ENCODE measurements at places on chromosomes 3 and 15.

- H3K36me3 ChIP-seq = no peaks in the 10 kb centered on the region
- no peaks in the 10 kb centered on the region for H3K27me3 ChIP-seq
- no peaks in the 10 kb centered on the region for H3K4me1 ChIP-seq
- H3K4me3 ChIP-seq = no peak overlapping the region
- DNase-seq = no peak
These were observed 214.9 kb upstream of the WNT5A start for GRCh38 chr3:55701997-55702396.

GRCh38 chr3:124811436-124811835 lies 75.7 kb downstream of the ITGB5 start:
- H3K4me3 ChIP-seq = no peak overlapping the region
- DNase-seq = no peak
- H3K27me3 ChIP-seq = peaks cover 31% of the 10 kb centered on the region
- H3K27ac ChIP-seq = no peak overlapping the region
- H3K36me3 ChIP-seq = no peaks in the 10 kb centered on the region

- no peaks in the 10 kb centered on the region for H3K27me3 ChIP-seq
- DNase-seq = no peak
- H3K36me3 ChIP-seq = no peaks in the 10 kb centered on the region
- no peaks in the 10 kb centered on the region for H3K4me1 ChIP-seq
These were observed 51.2 kb downstream of the SH3GL3 start for GRCh38 chr15:83498374-83498773.

GRCh38 chr15:68586274-68586961 lies 7.6 kb downstream of the CORO2B start:
- no peak for DNase-seq
- no peaks in the 10 kb centered on the region for H3K36me3 ChIP-seq
- H3K27ac ChIP-seq = no peak overlapping the region
- no peak overlapping the region for H3K4me3 ChIP-seq

- H3K27ac ChIP-seq = no peak overlapping the region
- no peak overlapping the region for H3K4me3 ChIP-seq
- DNase-seq = no peak
- H3K36me3 ChIP-seq = peaks cover 2% of the 10 kb centered on the region
These were observed 127.2 kb downstream of the NFKBIZ start for GRCh38 chr3:101976473-101976872.

DNA sequence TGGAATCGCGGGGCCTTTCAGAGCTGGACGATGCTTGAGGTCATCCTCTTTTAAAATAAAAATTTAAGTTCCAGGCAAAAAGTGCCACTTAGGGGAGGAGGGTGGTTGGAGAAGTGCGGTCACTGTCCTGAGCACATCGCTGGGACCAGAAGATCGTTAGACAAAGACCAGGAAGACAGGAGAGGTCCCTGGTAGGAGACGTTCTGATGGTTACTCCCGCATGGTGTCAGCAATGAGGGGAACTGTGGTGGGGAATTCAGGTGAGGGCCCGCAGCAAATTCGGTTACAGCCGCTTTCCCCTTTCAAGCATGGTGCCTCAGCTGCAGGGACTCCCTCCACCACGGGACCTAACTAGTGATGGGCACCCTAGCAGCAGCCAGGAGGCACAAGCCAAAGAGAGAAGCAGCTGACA lies 1.0 kb upstream of the ISY1 start:
- H3K36me3 ChIP-seq = no peaks in the 10 kb centered on the region
- H3K4me3 ChIP-seq = peak overlapping the region; percentile 99
- peaks cover 35% of the 10 kb centered on the region for H3K4me1 ChIP-seq

- H3K4me1 ChIP-seq = no peaks in the 10 kb centered on the region
- no peak for DNase-seq
- H3K36me3 ChIP-seq = no peaks in the 10 kb centered on the region
- H3K27ac ChIP-seq = no peak overlapping the region
- H3K27me3 ChIP-seq = peaks cover 42% of the 10 kb centered on the region
- H3K4me3 ChIP-seq = no peak overlapping the region
These were observed 50.9 kb upstream of the SPRED1 start for GRCh38 chr15:38201714-38202113.

DNA sequence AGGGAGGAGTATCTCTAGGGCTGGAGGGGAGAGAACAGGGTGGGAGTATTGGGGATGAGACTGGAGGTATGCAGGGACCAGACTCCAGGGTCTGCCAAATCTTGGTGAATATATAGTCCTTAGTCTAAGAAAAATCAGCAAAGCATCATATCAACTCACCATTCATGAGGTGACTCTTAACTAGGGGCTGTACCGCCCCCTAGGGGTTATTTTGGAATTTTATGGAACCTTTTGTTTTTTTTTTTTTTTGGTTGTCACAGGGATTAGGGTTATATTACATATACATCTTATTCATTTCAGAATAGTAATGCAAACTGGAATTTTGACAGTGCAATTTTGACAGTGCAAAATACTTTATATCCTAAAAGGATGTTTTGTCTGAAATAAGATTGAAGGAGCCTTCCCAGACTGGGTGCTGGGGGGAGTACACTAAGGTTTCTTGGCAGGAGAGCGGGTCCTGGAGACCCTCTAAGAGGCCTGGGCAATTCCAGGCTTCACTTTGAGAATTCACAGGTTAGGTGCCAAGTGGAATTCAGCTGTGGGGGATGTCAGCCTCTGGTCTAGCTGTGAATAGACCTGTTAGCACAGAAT lies 7.5 kb downstream of the CMTM7 start:
- DNase-seq = no peak
- H3K27ac ChIP-seq = peak overlapping the region; percentile 90
- H3K27me3 ChIP-seq = no peaks in the 10 kb centered on the region
- peaks cover 51% of the 10 kb centered on the region for H3K4me1 ChIP-seq

DNA sequence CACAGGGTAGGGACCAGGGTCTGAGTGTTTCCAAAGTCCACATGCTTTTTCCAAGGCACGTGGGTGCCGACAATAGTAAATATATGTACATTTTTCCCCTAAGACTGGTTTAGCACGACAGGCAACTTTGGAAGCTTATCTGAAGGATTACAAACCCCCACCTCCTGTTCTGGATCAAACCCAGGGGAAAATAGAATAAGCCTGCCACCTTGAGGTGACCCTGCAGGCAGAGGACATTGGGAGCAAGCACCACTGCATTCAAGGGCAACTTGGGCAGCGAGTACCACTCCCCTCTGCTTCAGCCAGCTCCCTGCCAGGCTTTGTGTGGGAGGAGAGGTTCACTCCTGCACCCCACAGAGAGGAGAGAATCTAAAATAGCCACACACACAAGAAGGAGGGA lies 44.8 kb downstream of the KBTBD12 start:
- H3K4me3 ChIP-seq = no peak overlapping the region
- H3K27ac ChIP-seq = no peak overlapping the region
- no peaks in the 10 kb centered on the region for H3K4me1 ChIP-seq
- no peak for DNase-seq

DNA sequence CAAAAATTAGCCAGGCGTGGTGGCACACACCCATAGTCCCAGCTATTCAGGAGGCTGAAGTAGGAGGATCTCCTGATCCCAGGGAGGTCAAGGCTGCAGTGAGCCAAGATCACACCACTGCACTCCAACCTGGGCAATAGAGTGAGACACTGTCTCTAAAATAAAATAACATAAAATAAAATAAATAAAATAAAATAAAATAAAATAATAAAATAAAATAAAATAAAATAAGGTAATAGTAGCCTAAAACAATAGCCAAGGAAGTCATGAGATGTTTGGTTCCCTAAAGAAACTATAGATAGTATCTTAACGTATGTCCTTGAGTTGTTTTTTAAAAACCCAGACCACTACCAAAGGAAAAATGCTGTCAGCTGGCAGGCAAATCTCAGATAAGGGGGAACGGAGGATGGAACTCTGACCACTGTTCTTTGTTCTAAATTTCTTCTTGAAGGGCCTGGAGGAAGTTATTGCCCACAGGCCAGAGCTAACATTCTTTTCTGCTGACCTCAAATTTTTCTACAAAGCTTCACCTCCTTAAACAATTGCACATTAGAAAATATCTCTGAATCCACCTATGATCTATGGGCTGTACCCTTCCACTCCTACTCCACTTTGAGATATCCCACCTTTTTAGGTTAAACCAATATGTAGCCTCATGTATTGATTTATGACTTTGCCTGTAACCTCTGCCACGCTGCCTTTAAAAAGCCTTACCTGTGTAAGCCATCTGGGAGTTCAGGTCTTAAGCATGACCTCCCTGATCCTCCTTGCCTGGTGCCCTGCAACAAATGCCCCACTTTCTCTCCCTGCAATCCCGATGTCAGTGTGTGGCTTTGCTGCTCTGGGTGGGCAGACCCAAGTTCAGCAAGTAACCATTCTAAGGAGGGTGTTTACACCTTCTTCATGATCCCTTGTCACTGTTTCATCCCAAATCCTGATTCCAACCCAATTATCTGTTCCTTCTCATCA lies 126.2 kb upstream of the BHLHE40 start:
- DNase-seq = no peak
- H3K27me3 ChIP-seq = no peaks in the 10 kb centered on the region
- H3K27ac ChIP-seq = peak overlapping the region; percentile 100
- peaks cover 52% of the 10 kb centered on the region for H3K4me1 ChIP-seq
- no peaks in the 10 kb centered on the region for H3K36me3 ChIP-seq
- peak overlapping the region; percentile 47 for H3K4me3 ChIP-seq

DNA sequence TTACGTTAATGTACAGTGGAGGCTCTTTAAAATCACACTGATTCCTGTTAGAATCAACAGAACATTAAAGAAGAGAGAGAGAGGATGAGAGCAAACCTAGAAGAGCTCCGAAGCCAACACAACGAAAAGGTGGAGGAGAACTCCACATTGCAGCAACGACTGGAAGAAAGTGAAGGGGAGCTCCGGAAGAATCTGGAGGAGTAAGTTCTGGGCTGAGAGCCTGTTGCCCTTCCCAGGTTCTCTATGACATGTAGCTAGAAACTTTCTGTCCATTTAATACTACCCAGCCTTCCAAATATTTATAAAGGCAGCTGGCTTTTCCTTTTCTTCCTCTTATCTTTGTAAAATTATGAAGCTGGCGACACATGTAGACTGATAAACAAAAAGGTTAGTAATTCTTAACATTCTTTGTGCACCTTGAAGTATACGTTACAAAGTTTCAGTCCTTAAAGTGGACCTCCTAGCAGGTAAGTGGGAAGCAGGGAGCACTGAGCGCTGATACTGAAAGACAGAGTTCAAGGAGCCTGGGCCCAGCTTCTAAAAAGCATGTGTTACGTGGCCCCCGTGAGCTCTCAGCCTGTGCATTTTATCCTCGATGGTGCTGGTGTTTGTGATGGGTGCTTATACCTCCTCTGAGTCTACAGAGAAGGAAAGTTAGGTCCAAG lies 75.9 kb downstream of the CGNL1 start:
- H3K4me3 ChIP-seq = no peak overlapping the region
- no peak for DNase-seq
- no peaks in the 10 kb centered on the region for H3K4me1 ChIP-seq
- no peaks in the 10 kb centered on the region for H3K36me3 ChIP-seq
- peaks cover 53% of the 10 kb centered on the region for H3K27me3 ChIP-seq

DNA sequence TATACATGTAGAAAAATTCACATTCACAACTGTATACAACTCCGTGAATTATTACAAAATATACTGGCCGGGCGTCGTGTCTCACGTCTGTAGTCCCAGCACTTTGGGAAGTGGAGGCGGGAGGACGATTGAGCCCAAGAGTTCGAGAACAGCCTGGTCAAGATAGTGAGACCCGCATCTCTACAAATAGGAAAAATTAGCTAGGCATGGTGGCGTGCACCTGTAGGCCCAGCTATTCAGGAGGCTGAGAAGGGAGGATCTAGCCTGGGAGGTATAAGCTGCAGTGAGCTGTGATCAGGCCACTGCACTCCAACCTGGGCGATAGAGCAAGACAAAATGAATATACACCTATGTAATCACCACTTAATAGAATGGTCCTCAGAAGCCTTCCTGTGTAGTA lies 1.3 kb downstream of the RAD51 start:
- H3K4me1 ChIP-seq = peaks cover 16% of the 10 kb centered on the region
- H3K27me3 ChIP-seq = no peaks in the 10 kb centered on the region
- H3K27ac ChIP-seq = no peak overlapping the region
- no peak for DNase-seq
- peak overlapping the region; percentile 100 for H3K4me3 ChIP-seq

- peaks cover 2% of the 10 kb centered on the region for H3K36me3 ChIP-seq
- H3K27me3 ChIP-seq = peaks cover 51% of the 10 kb centered on the region
- H3K4me3 ChIP-seq = no peak overlapping the region
- DNase-seq = no peak
- H3K27ac ChIP-seq = no peak overlapping the region
These were observed 42.2 kb upstream of the POU1F1 start for GRCh38 chr3:87318617-87319021.

DNA sequence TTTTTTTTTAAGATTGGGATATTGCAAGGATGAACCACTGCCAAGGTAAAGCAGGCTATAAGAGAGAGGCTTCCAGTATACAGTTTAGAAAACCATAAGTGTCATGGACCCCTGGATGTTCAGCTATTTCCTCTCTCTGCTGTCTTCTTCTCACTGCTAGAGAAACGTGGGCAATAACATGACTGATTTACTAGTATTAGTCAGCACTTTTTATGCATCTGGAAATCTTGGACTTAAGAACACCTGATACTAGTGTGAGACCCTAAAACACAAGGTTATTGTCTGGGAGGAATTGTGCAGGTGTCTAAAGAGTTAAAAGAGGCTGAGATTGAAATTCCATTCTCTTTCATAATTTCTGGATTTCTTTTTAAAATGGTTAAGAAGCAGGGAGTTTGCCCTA lies 460.6 kb upstream of the MCTP2 start:
- no peak for DNase-seq
- H3K4me1 ChIP-seq = peaks cover 2% of the 10 kb centered on the region
- peaks cover 4% of the 10 kb centered on the region for H3K36me3 ChIP-seq
- no peak overlapping the region for H3K4me3 ChIP-seq

DNA sequence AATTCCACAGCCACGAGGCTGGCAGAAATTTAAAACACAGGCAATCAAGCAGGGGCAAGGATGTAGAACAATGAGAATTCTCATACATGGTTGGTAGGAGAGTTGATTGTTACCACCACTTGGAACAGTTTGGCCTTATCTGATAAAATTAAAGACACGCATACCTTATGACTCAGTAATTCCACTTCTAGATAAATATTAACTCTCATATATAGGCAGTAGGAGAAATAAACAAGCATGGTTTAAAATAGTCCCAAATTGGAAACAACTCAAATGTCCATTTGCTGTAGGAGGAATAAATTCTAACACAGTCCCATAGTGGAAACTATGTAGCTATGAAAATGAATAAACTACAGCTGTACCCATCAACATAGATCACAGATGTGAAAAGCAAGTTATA lies 42.3 kb upstream of the USP3 start:
- no peak overlapping the region for H3K27ac ChIP-seq
- peaks cover 12% of the 10 kb centered on the region for H3K4me1 ChIP-seq
- no peak for DNase-seq

- no peaks in the 10 kb centered on the region for H3K36me3 ChIP-seq
- no peak overlapping the region for H3K27ac ChIP-seq
- no peak for DNase-seq
These were observed 10.6 kb upstream of the SLC9C1 start for GRCh38 chr3:112304611-112305010.

DNA sequence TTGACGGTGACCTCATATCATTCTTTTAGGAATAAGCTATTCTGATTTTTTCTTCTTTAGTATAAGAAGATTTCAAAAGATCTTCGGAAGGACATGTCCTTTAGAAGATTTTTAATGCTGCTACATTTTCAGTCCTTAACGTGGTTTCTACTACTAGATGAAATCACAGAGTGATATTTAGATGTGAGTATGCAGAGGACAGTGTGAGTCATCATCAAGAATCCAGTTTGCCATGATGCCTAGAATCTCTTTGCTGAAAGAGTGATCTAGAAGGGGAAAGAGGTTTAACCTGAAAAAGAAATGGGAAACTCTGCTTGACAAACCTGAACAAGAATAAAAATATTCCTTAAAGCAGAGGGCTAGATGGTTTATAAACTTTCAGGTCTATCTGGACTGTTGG lies 43.2 kb downstream of the SLC7A14 start:
- peaks cover 33% of the 10 kb centered on the region for H3K27me3 ChIP-seq
- no peak overlapping the region for H3K27ac ChIP-seq
- H3K4me1 ChIP-seq = no peaks in the 10 kb centered on the region
